ENCODE measurements at places on chromosomes 5 and 9. TPM values are rescaled to one million over a fixed set of nuclear protein-coding genes. Genes with fewer than 3 reads are reported as not detected.

DNA sequence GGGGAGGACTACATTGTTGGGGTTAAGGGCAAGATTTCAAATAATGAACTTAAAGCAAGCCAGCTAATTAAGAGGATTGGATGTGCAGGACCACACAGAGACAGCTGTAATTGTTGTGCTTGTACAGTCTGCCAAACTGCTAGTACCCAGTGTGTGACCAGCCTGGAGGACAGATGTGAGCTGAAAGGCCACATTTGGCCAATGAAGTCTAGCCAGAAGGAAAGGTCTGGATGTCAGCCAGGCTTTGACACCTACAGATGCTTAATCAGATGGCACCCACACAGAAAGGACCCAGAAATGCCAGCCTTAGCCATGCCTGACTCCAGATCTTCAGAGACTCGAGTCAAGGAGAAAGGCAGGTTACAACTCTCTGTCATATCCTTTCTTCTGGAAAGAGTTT is 491.1 kb downstream of the KIF4B start:
- no peaks in the 10 kb centered on the region for H3K4me1 ChIP-seq
- H3K27ac ChIP-seq: no peak overlapping the region
- no peak overlapping the region for H3K4me3 ChIP-seq
- DNase-seq: no peak
- no peaks in the 10 kb centered on the region for H3K36me3 ChIP-seq

GRCh38 chr9:87524061-87524460 is 26.4 kb downstream of the DAPK1 start:
- H3K36me3 ChIP-seq: no peaks in the 10 kb centered on the region
- no peak overlapping the region for H3K27ac ChIP-seq
- H3K27me3 ChIP-seq: no peaks in the 10 kb centered on the region
- H3K4me1 ChIP-seq: no peaks in the 10 kb centered on the region
- no peak overlapping the region for H3K4me3 ChIP-seq

DNA sequence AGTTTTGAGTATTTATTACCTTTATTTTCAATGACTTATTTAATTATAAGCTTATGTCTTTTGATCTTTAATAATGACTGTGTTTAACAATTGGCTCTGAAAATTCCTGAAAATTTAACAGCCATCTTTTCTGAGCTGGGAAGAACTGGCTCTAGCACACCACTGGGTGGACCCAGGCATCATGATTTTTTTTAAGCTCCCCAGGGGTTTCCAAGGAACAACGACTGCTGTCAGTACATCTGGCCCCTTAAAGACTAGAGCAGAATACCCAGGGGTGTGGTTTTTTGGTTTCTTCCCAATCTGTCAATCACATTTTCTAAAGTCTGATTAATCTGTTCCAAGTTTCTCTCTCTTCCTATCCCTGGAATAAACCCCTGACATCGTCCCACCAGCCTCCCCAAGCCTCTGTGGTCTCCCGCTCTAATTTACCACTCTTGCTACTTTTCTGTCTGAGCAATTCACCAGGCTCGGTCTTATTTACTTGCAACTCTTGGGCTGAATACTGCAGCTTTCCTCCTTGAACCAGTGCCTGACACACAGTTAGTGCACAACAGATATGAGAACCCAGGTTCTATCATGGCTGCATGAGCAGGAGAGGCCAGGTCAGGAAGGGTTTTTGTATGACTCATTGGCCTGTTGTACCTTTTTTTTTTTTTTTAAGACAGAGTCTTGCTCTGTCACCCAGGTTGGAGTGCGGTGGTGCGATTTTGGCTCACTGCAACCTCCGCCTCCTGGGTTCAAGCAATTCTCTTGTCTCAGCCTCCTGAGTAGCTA is 321.9 kb downstream of the ZSWIM6 start:
- no peak overlapping the region for H3K27ac ChIP-seq
- H3K36me3 ChIP-seq: no peaks in the 10 kb centered on the region
- no peaks in the 10 kb centered on the region for H3K4me1 ChIP-seq
- no peak overlapping the region for H3K4me3 ChIP-seq

Gene PCDHB8
- total RNA-seq: not detected

GRCh38 chr5:107257885-107258520 is 412.7 kb downstream of the EFNA5 start:
- no peaks in the 10 kb centered on the region for H3K36me3 ChIP-seq
- H3K4me3 ChIP-seq: no peak overlapping the region
- no peaks in the 10 kb centered on the region for H3K4me1 ChIP-seq
- H3K27ac ChIP-seq: no peak overlapping the region
- DNase-seq: no peak

Gene GPR21
- total RNA-seq: 2.0 TPM

Gene GAS1
- 1.4 TPM for total RNA-seq

- H3K36me3 ChIP-seq: peaks cover 3% of the 10 kb centered on the region
- H3K27me3 ChIP-seq: no peaks in the 10 kb centered on the region
- H3K27ac ChIP-seq: peak overlapping the region; percentile 81
These were observed 977 bp downstream of the MGAT4B start for GRCh38 chr5:179805529-179806249.

DNA sequence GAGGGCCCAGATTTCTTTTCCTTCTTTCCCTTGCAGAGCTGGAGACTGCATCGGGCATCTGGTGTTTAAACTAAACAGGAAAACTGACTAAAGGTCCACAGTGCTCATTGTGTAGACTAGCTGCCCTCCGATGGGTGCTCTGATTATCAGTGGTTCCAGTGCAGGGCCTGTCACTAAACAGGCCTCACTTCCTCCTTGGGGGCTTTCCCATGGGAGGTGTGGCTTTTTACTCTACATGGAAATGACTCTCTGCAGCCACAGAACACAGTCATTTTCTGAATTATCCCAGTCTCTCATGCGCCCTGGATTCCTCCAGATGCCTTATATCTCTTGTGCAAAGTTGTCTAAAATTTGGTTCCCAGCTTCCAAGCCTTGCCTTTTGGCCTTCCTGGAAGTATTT is 199.2 kb downstream of the TRIO start:
- H3K27me3 ChIP-seq: no peaks in the 10 kb centered on the region
- DNase-seq: no peak
- H3K4me3 ChIP-seq: no peak overlapping the region
- peaks cover 9% of the 10 kb centered on the region for H3K4me1 ChIP-seq
- no peaks in the 10 kb centered on the region for H3K36me3 ChIP-seq

DNA sequence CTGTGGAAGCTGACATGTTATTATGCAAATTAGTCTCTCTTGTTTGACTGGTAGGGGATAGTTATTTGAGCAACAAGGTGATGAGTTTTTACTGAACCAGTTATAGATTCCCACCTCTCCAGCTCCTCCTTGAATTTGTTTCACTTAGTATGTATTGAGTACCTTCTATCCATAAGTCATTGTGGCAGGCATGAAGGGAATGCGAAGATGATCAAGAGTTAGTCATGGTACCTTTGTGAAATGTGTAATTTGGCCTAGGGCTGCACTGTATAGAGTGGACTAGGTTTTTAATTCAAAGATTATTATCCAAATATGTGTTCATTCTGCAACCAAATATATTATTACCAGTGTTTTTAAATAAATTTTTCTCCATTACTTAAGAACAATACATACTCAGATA is 110.1 kb downstream of the HACD4 start:
- no peaks in the 10 kb centered on the region for H3K4me1 ChIP-seq
- H3K27ac ChIP-seq: no peak overlapping the region
- DNase-seq: no peak
- H3K27me3 ChIP-seq: no peaks in the 10 kb centered on the region
- no peak overlapping the region for H3K4me3 ChIP-seq
- H3K36me3 ChIP-seq: no peaks in the 10 kb centered on the region

DNA sequence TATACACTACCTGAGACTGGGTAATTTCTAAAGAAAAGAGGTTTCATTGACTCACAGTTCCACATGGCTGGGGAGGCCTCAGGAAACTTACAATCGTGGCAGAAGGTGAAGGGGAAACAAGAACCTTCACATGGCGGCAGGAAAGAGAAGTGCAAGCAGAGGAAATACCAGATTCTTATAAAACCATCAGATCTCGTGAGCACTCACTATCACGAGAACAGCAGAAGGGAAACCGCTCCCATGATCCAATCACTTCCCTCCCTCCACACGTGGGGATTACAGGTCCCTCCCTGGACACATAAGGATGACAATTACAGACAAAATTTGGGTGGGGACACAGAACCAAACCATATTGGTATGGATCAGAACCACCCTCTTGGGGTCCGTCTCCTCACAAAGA is 44.2 kb upstream of the SPIN1 start:
- peaks cover 19% of the 10 kb centered on the region for H3K4me1 ChIP-seq
- no peak overlapping the region for H3K4me3 ChIP-seq
- DNase-seq: no peak
- no peaks in the 10 kb centered on the region for H3K27me3 ChIP-seq
- H3K27ac ChIP-seq: peak overlapping the region; percentile 96
- H3K36me3 ChIP-seq: no peaks in the 10 kb centered on the region

Gene GBGT1
- 0.14 TPM for total RNA-seq

DNA sequence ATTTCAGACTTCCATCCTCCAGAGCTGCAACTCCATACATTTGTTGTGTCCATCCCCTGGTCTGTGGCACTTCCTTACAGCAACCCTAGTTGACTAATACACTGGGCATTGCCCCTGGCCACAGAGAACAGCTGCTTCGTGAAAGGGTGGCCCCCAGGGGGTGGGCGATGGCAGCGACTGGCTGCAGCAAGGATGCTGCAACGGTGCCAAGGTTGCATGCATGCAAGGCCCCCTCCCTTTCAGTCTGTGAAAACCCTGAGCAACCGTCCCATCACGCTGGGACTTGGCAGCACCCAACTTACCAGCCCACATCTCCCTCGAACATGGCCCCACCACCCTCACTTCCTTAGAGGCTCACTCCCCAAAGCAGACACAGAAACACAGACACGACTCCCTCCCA is 162.5 kb downstream of the MED10 start:
- no peaks in the 10 kb centered on the region for H3K4me1 ChIP-seq
- DNase-seq: no peak
- no peaks in the 10 kb centered on the region for H3K36me3 ChIP-seq

DNA sequence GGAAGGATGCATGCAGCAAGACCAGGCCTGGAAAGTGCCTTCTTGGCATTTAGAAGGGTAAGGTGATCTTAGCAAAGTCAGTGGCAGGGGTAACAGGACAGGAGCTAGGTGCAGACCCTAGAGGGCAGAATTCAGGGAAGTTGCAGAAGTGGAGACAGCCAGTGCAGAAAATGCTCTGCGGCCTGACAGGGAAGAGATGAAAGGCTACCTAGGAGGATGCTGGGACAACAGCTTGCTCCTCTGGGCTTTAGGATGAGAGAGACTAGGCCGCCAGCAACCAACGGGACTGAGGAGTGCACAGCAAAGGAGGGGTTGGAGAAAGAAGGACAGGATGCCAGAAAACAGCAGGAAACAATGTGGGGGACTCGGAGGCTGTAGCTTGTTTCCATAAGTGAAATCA is 219.9 kb downstream of the FSTL4 start:
- H3K36me3 ChIP-seq: no peaks in the 10 kb centered on the region
- DNase-seq: no peak

DNA sequence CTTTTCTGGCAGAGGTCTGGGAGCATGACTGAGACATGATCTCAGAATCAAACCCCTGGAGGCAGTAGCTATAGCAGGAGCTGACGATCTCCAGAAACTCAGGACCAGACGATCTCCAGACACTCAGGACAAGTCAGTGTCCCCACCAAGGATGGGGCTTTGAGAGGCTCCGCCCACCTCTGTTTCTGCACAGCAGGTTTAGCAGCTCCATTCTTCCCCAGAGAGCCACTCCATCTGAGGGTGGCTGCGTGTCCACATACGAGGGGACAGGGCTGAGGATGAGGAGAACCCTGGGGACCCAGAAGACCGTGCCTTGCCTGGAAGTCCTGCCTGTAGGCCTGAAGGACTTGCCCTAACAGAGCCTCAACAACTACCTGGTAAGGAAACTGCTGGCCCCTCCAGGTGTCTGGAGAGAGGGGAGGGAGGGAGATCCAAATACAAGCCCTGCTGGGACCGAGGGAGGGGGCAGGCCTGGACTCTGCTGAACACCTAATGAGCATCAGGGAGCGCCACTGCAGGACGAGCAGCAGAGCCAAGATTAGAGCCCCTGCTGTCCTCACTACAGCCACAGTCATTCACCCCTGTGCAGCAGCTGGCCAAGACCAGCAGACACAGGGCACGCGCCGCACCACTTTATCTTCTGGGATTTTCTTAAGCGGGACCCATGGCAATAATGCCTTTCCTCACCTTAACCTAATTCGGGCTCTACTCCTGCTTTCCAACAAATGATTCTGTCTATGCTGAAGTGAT is at the start of gene GABRP:
TSS of gene GABRP (plus strand) at position 228 of the 750 bp plus-strand sequence. CDS start 4,891 bp downstream, outside the sequence.
- no peak for DNase-seq
- peak within 1 kb of the TSS; percentile 37 for H3K27ac ChIP-seq
- H3K4me3 ChIP-seq: no peak within 1 kb of the TSS
- no peaks in the 10 kb centered on the region for H3K36me3 ChIP-seq

- H3K27me3 ChIP-seq: no peaks in the 10 kb centered on the region
- H3K4me3 ChIP-seq: no peak overlapping the region
- H3K36me3 ChIP-seq: no peaks in the 10 kb centered on the region
- H3K27ac ChIP-seq: peak overlapping the region; percentile 4
- DNase-seq: no peak
These were observed 171.6 kb upstream of the PPP2R2B start for GRCh38 chr5:147050172-147050571.

- no peak overlapping the region for H3K4me3 ChIP-seq
- H3K4me1 ChIP-seq: peaks cover 10% of the 10 kb centered on the region
- no peaks in the 10 kb centered on the region for H3K27me3 ChIP-seq
- peak overlapping the region; percentile 25 for H3K27ac ChIP-seq
These were observed 11.8 kb upstream of the ACTBL2 start for GRCh38 chr5:57494104-57495098.

GRCh38 chr9:134056483-134057306 is 11.1 kb downstream of the BRD3 start:
- no peaks in the 10 kb centered on the region for H3K4me1 ChIP-seq
- no peak overlapping the region for H3K27ac ChIP-seq
- H3K27me3 ChIP-seq: no peaks in the 10 kb centered on the region
- DNase-seq: no peak
- H3K4me3 ChIP-seq: no peak overlapping the region

DNA sequence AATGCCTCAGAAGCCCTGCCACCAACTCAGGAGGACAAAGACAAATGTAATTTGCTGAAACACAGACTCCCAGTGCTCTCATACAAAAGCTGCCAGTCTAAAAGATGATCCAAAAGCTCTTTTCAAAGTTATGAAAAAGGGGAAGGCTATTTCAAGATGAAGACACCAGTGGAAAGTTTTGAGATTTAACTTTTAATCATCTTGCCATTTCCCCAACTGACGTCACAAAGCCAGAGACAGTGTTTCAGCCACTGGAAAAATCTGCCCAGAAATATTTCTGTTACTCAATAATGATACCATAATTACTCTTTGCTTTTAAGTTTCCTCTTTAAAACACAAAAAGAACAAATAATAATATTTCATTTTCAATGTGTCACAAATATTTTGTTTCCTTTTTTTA is 20.9 kb downstream of the ENG start:
- no peak overlapping the region for H3K27ac ChIP-seq
- no peak overlapping the region for H3K4me3 ChIP-seq
- H3K4me1 ChIP-seq: no peaks in the 10 kb centered on the region
- no peak for DNase-seq
- H3K36me3 ChIP-seq: no peaks in the 10 kb centered on the region
- no peaks in the 10 kb centered on the region for H3K27me3 ChIP-seq

DNA sequence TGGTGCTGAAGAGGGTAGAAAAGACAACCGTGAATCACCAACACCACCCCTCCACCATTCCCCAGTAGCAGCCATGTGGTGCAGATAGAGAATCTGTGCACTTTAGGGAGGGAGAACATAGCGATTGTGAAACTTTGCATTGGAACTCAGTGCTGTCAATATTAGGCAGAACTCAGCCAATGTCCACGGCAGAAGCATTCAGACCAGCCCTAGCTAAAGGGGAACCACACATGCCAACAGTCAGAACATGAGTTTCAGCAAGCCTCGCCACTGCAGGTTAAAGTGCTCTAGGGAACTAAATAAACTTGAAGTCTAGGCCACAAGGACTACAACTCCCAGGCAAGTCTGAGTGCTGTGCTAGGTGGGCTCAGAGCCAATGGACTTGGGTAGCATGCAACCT is 38.5 kb upstream of the DEPDC1B start:
- H3K27me3 ChIP-seq: no peaks in the 10 kb centered on the region
- peaks cover 14% of the 10 kb centered on the region for H3K4me1 ChIP-seq
- H3K27ac ChIP-seq: no peak overlapping the region
- no peak for DNase-seq

Gene PCDHGA1
- 1.1 TPM for total RNA-seq
